ENCODE measurements at places on chromosomes 4 and X.

GRCh38 chrX:72536542-72536941, 36.1 kb downstream of the HDAC8 start:
- DNase-seq = no peak

- DNase-seq = no peak
These were observed 13.1 kb downstream of the PI4K2B start for GRCh38 chr4:25246680-25247611.

DNA sequence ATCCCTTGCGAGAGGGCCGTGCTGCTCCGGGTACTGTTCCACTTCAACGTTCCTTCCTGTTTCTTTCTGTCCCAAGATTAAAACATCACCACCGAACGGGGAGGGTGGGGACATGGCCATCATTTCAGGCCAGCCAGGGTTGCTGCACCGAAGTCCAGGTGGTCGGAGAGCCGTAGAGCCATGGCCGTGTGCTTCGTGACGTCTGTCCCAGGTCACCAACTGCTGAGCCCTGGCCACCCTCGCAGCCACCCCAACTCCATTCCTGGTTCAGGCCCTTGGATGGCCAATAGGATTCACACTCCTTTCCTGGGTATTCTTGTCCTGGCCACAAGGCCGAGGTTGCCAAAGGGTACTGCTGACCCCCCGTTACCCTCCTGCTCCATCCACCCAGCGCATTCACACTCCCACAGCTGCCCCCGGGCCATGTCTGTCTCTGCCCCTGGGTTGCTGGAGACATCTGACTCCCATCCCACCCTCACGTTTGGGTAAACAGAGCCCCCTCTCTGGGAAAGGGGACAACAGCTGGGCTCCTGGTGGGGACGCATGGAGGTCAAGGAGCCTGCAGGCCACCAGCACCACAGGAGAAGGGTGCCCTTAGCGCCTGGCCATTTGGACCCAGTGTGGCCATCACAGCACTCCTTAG, 103.2 kb downstream of the HMX1 start:
- DNase-seq = no peak

DNA sequence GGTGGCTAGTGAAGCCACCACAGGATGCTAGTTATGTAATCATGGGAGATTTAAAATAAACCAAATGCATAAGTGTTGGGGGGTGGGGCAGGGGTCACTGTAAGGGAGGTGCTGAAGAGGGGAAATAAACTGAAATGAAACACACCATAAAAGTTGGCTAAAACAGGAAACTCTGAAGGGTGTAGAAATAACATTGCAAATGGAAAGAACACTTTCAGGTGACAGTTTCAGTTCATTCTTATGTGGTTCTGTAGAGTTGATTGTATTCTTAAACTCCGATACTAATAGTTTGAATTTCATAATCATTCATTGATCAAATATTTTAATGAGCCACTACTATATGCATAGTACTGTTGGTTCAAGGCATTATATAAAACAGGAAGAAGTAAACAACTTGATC, 80.1 kb downstream of the HDAC8 start:
- no peak for DNase-seq

DNA sequence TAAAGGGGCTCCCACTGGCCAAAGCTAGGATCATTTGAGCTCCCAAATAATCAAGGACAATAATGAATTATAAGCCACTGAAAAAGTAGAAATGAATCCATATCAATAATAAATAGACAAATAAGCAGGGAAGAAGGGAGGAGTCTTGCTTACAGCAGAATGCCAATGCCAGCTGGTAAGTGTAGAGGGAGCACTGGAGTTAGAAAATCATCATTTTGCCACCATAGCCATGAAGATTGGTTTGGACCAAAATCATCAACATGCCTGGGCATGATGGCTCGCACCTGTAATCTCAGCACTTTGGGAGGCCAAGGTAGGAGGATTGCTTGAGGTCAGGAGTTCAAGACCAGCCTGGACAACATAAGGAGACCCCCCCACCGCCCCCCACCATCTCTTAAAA, 20.4 kb upstream of the SH3KBP1 start:
- no peak for DNase-seq

DNA sequence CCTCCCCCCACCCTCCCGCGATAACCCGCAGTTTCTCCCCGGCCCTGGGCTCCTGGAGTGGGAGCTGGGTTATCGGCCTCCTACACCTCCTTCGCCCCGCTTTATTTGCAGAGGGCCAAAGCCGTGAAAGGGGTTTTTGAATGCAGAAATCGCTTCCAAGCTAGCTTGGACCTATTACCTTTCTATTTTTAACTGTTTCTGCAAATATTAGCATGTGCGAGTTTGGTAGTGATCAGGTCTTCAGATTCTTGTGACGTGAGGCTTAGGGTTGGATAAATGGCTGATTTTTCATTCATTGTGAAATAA, 1.3 kb downstream of the USP9X start:
- no peak for DNase-seq

DNA sequence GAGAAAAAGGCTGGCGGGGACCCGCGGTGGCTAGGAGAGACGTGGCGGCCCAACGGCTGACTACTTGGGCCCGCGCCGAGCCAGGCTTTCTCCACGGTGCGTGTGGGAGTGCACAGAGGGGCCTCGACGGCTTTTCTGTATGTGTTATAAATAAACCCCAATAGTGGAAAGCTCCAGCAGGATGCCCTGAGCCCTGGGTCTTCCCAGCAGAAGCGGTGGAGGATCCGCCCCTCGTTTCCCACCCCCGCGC, 268 bp upstream of the PRRG1 start:
- no peak for DNase-seq

DNA sequence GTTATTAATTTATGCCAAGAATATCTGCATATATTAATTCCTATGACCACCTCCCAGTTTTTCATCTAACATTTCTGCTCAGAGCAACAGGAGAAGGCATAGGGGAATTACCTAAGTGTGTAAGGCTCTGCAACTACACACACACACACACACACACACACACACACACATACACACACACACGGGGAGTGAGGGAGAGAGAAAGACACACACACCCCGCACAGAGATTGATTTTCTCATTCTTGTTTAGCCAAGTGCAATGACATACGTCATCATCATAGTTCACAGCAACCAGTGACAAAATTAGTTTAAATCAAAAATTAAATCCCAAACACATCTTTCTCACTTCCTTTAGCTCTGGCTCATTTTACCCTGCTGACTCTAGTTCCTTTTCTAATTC, 203.1 kb downstream of the RBMX2 start:
- DNase-seq = no peak

GRCh38 chrX:130869239-130869638, 33.8 kb downstream of the ENOX2 start:
- DNase-seq = no peak

DNA sequence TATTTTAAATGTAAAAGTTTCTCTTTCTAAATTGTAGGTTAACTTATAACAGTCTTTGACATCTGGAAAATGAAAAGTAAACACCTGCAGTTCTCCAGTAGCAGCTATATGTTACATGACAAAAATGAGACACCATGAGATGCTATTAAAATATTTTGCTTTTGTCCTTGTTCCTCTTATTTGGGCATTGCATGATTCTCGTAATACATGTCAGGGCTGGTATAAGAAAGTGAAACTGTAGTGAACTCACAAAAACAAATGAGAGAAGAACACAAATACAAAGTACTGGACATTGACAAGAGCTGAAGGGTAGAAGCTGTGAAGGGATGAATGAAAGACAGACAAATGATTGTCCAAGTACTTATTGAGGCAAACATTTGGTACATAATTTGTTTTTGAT, 9.0 kb downstream of the GK2 start:
- no peak for DNase-seq

- DNase-seq = no peak
These were observed 193.2 kb downstream of the RAPGEF2 start for GRCh38 chr4:159296061-159296460.

- no peak for DNase-seq
These were observed 161.4 kb upstream of the PACRGL start for GRCh38 chr4:20538905-20539304.

GRCh38 chr4:52036886-52037530, 1.1 kb downstream of the SGCB start:
- no peak for DNase-seq

- peak; percentile 63 for DNase-seq
These were observed 408.2 kb upstream of the NR3C2 start for GRCh38 chr4:148850257-148850995.

- no peak for DNase-seq
These were observed 92.8 kb upstream of the BMP2K start for GRCh38 chr4:78683352-78683751.

- DNase-seq = no peak
These were observed 172.9 kb downstream of the PTTG2 start for GRCh38 chr4:38132843-38133662.

GRCh38 chr4:98905839-98906238, 23.1 kb downstream of the EIF4E start:
- DNase-seq = no peak

GRCh38 chr4:186699881-186700397, 23.7 kb downstream of the FAT1 start:
- DNase-seq = no peak
